ENCODE measurements at places on chromosomes 12 and 14. TPM values are rescaled to one million over a fixed set of nuclear protein-coding genes. Genes with fewer than 3 reads are reported as not detected.

CDK17 gene
- total RNA-seq, result 34.6 TPM

TMEM116 gene
- total RNA-seq, result 13.1 TPM

DNA sequence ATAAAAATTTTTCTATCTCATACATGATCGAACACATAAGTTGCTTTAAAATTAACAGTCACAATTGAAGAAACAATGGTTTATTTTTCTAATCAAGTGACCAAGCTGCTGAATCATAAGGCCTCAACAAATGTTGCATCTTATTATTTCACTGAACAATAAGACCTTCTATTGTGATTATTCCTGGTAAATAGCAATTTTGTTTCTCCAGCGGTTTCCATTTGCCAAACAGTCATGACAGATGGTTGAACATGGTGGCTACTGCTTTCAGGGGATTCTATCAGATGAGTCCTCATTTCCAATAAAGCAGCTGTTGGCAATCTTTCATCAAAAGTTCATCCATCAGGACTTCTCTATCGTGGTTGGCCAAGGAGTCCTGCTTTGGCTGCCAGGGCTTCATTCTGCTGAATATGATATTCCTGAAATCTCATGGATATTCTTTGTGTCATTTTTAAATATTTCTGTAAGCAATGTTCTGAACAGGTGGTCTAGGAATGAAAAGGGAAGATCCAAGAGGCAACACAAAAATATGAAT lies 13.0 kb downstream of the TOMM20L start:
- no peak for DNase-seq
- H3K27ac ChIP-seq, result no peak overlapping the region
- no peak overlapping the region for H3K4me3 ChIP-seq
- no peaks in the 10 kb centered on the region for H3K4me1 ChIP-seq
- H3K27me3 ChIP-seq, result no peaks in the 10 kb centered on the region

- DNase-seq, result no peak
- H3K27ac ChIP-seq, result no peak overlapping the region
- H3K27me3 ChIP-seq, result peaks cover 22% of the 10 kb centered on the region
- H3K4me3 ChIP-seq, result no peak overlapping the region
Measured at GRCh38 chr14:41604721-41605531, 1.8 kb upstream of the LRFN5 start.

- H3K27me3 ChIP-seq, result peaks cover 4% of the 10 kb centered on the region
- H3K4me3 ChIP-seq, result no peak overlapping the region
- H3K27ac ChIP-seq, result no peak overlapping the region
- no peak for DNase-seq
- no peaks in the 10 kb centered on the region for H3K4me1 ChIP-seq
Measured at GRCh38 chr12:118432812-118433545, 56.6 kb downstream of the SUDS3 start.

Data from CD8-positive, alpha-beta memory T cell (primary cell).